Mesothelial cell of epicardium (in vitro differentiated cells): ENCODE measurements at places on chromosomes 5 and 9. TPM values are rescaled to one million over a fixed set of nuclear protein-coding genes. Genes with fewer than 3 reads are reported as not detected.

The SPATA31D4 gene
- total RNA-seq: not detected in 3 replicates

The ALDH1A1 gene
- total RNA-seq: 10.1 to 11.3 TPM (median 10.9 TPM) in 3 replicates

The LSM11 gene
- total RNA-seq: 5.2 to 6.0 TPM (median 5.6 TPM) in 3 replicates

The OGN gene
- total RNA-seq: 2.2 to 3.1 TPM (median 2.6 TPM) in 3 replicates

The CER1 gene
- total RNA-seq: 0.78 to 1.2 TPM (median 1.0 TPM) in 3 replicates

The WNK2 gene
- 57.0 to 66.0 TPM (median 57.5 TPM) in 3 replicates for total RNA-seq

The FAM174A gene
- 9.7 to 12.5 TPM (median 12.0 TPM) in 3 replicates for total RNA-seq

The ANKRD34B gene
- 0.09 to 0.14 TPM in 2 of 3 replicates, not detected in the other for total RNA-seq

The NCS1 gene
- 44.7 to 47.1 TPM (median 44.8 TPM) in 3 replicates for total RNA-seq
